Hematopoietic multipotent progenitor cell (in vitro differentiated cells): ENCODE measurements at places on chromosomes 4 and X. TPM values are rescaled to one million over a fixed set of nuclear protein-coding genes. Genes with fewer than 3 reads are reported as not detected.

Gene FGFR3
- total RNA-seq: 0.54 TPM

DNA sequence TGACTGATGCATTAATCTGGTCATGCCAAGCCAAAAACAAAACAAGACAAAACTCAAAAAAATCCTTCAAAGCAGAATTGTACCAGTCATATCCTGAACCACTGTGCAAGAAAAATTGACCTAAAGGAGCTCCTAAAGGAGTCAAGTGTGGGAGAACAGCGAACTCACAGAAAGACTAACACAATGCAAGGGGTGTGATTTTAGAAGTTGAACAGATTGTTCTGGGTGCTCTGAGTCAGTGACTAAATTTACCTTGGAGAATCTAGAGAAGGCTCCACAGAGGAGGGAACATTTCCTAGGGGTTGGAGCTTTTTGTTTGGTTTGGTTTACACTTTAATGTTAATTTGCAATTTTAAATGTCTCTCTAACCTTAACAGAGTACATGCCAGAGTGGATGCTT lies 48.9 kb upstream of the PHF8 start:
- DNase-seq: no peak

- no peak for DNase-seq
These were observed 22.1 kb upstream of the OPN1LW start for GRCh38 chrX:154121961-154122360.

Gene DOK7
- under 0.01 TPM for total RNA-seq

Gene KLB
- under 0.01 TPM for total RNA-seq

GRCh38 chrX:18291006-18291545 lies 63.4 kb downstream of the SCML2 start:
- DNase-seq: no peak

DNA sequence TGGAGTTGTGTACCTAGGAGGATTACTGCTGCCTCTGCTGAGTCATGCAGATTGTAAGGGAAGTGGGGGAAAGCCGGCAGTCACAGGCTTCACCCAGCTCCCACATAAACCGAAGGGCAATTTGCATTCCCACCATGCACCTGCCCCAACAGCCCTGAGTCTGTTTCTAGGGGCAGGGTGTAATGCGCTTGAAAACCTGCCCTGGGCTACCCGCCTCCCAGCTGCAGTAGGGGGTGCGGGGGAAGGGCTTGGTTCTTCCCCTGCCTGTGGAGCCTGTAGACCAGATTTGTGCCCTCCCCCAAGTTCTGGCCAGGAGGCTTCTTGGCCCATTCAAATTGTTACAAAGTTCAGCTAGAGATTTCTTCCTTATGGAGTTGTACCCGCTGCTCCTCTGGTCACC lies 269.2 kb upstream of the DDX53 start:
- DNase-seq: no peak

Gene MAGEB17
- not detected for total RNA-seq

DNA sequence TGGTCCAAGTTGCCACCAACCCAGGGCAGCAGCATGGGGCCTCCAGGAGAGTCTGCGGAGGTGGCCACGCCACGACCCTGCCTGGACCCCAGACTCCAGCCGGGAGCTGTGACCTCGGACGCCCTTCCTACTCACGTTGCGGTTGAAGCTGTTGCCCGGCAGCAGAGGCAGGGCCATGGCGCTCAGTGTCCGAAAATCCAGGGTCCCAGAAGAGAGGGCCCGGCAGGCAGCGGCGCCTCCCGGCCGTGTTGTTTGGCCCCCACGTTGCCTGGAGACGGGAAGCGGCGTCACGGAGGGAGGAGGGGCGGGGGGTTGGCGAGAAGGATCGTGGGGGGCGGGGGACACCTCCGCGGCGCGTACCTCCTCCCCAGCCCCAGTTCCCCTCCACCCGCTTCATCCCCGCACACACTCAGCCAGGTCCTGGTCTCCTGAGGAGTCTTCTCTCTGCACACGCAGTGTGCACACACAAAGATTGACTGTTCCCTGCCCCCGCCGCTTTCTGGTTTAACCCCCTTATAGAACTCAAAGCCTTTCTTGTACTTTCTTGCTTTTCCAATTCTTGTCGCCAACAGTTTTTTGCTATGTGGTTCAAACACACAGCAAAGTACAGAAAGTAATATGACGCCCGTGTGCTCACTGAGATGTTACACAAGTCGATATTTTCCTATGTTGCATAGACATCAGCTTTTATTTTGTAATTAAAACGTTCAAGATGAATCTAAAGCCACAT lies at the start of gene EFHC2:
EFHC2 (minus strand) TSS at position 261 of the 730 bp plus-strand sequence; CDS start at position 177, 84 bp downstream.
- peak; percentile 68 for DNase-seq

Gene KLHL2
- total RNA-seq: 5.4 TPM

Gene INPP4B
- 24.5 TPM for total RNA-seq

Gene RNF150
- total RNA-seq: 4.0 TPM

GRCh38 chr4:151039733-151040132 lies 24.6 kb upstream of the LRBA start:
- DNase-seq: no peak

GRCh38 chr4:186813377-186814068 lies 89.9 kb upstream of the FAT1 start:
- DNase-seq: no peak

DNA sequence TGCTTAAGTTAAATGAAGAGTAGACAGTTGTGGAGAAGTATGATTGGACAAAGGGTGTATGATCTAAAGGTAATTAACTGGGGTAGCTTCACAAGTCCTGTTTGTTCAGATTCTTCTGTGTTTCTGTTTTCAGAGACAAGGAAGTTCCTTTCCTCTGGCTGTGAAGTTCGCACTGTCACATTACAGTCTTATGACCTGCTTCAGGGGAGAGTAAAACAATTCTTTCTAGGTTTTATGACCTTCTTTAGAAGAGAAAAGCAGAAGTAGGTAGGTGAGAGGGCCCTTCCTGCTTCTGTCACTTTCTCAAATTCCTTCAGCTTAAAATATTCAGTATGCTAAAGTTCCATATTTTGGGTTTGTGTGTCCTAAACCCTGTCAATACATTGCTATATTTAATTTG lies 211.9 kb downstream of the SOX3 start:
- DNase-seq: no peak

Gene PPEF2
- total RNA-seq: under 0.01 TPM

- DNase-seq: no peak
These were observed 187.8 kb downstream of the TEX11 start for GRCh38 chrX:70720721-70721120.

GRCh38 chr4:148007792-148008191 lies 275.9 kb downstream of the ARHGAP10 start:
- no peak for DNase-seq

Gene OPHN1
- 2.4 TPM for total RNA-seq

GRCh38 chr4:88043586-88044340 lies 36.3 kb downstream of the PKD2 start:
- no peak for DNase-seq

Gene MAGEA10
- total RNA-seq: not detected

Gene VSIG4
- 0.27 TPM for total RNA-seq

Gene SPIN4
- 9.4 TPM for total RNA-seq

DNA sequence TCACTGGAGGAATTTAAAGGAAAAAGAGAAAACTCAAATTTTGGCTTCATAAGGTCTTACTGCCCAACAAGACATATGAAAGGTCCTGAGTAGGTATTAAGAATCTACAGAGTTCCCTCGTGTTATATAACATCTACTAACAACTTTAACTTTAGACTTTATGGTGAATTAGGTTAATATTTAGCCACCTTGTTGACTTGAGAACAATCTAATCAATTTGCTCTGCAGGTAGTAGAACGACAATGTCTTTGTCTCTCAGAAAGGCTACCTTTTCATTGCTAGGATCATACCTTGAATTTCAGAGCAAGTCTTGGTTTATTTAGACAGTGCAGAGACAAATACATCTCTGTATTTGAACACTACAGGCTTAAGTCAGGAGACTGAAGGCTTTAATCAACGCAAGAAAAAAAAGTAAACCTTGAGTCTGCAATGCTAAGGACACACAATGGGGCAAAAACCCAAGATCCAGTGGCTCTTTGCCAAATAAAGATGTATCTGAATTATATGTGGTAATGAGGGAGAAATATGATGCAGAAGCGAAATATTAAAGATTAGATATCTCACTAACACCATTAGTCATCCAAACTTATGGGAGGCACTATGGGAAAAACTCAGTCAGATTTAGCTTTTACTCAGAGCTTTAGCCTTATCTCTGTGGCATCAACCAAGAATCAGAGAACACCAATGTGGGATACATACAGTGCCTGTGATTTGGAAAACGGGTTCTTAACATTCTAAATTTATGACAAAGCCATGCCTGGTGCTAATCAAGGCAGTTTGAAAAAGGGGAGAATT lies 93.6 kb upstream of the FTHL17 start:
- no peak for DNase-seq

DNA sequence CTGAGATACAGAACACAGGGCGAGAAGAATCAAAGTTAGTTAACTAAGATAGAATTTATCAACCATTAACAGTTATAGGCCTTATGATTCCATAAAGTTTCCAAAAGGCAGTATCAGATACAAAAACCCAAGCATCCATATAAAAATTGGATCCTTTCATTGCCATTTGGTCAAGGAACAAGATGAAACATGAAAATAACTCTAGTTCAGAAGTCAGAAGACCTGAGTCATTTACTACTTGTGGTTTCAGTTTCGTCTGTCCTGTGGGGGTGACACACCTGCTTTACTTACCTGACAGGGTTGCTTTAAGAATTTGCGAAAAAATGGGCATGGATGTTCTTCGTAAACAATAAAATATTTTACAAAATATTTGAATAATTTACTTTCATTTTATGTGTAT lies 130.8 kb downstream of the ANAPC10 start:
- no peak for DNase-seq

DNA sequence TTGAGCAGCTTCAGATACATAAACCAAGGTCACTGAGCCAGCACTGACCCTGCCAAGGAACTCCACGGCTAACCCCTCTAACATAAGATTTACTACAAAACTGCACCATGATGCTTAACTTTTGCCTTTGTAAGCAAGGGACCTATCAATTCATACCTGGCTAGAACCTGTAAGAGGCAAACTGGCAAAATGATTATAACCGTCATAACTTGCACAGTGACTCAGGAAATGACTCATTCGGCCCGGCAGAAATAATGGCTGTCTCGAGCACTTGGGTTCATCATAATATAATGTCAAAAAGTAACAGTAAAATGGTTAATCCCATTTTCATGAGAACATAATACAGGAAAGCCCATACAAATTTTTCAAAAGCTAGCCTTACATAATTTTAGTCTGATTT lies 17.2 kb downstream of the RASGEF1B start:
- peak; percentile 59 for DNase-seq

- no peak for DNase-seq
These were observed 109.1 kb downstream of the ATP8A1 start for GRCh38 chr4:42547805-42548204.

DNA sequence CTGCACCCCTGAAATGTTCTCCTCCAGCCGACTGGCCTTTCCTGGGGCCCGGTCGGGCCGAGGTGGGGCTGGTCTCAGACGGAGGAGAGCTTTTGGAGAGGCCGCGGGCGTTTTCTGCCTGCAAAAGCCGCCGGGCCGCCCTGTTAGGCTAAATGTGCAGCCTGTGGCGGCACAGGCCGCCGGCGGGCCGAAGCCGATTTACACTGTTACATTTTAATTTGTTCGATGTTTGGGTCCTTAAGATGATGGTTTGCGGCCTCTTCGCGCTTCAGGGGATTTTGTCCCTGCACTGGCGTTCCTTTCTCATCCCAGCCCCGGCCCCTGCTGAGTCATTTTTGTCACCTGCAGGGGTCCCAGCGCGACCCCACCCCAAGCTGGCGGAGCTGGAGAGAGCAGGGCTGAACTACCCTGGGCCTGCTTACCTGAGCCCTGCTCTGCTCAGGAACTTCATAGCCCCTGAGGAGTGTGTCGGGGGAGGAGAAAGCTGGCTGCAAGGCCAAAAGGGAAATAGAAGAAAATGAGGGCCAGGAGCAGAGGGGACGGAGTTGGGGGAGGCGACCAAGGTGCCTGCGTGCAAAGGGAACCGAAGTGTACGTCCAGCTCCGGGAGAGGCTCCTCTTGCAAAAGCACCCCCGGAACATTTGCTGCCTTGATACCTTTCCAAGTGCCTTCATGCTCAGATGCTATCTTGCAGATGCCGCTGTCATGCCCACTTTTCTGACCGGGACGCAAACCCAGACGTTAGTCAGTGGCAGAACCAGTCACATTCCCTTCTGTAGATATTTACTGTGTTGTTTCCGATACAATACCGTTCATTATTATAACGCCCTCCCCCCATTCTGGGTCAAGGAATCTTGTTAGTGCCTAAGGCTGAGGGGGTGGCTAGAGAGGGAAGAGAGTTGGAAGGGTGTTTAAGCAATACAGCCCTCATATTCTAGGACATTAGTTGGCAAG lies 977 bp upstream of the RBBP7 start:
- DNase-seq: peak; percentile 7

Gene MCUB
- 50.6 TPM for total RNA-seq

Gene ANXA3
- 4.6 TPM for total RNA-seq

DNA sequence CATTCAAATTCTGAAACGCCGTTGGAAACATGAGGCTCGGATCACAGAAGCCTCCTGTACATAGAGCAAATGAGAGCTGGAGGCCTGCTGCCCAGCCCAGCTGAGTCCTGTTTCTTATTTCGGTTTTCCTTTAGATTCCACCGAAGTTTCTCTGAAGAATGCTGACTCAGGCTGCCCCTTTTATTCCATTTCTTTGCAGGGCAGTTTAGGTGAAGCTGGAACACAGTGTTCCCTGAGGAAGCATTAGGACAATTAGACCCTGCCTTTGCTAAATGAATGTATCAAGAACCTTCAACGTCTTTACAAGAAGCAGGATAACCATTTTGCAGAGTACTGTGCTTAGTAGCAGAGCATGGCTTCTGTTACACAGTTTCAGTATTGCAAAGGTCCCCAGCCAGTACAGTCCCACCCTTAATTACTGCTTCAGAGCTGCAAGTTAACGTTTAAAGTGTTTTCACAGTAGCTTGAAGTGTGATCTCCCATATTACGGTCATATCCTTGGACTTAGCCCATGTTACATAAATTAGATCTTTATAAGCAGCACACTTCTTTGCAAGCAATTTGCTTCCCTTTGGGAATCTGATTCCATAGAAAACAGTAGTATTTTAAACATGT lies 117.0 kb downstream of the TBL1X start:
- DNase-seq: no peak

DNA sequence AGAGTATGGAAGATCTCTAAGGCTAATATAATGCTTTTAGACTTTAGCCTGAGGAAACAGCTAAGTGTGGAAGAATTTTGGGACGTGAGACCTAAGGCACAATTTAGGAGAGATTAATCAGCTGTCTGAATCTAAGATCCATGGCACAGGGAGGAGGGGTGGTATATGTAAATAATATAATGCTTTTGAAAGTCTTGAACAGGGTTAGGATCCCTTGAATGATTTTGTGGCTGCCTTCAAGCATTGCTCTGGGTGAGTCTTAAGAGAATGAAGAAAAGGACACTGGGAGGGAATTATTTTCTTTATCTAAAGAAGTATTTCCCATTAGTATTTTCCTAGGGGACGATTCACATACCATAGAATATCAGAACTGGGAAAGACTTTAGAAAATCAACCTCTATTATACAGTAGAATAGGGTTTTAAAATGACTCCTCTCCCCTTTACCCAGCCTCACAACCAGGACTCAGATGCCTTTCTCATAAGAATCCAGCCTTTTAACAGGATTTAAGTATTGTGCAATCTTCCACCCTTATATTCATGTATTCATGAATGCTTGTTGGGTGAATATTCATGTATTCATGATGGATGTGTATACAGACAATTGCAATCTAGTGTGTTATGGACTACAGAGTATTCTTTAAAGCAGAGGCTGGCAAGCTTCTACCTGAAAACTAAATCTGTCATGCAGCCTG lies 664.2 kb upstream of the CPEB2 start:
- DNase-seq: no peak

GRCh38 chr4:141462361-141462760 lies 174.0 kb upstream of the IL15 start:
- DNase-seq: no peak

Gene CDX4
- not detected for total RNA-seq
